Stomach (tissue), 19 donors: ENCODE measurements at places on chromosomes 4 and X. TPM values are rescaled to one million over a fixed set of nuclear protein-coding genes. Genes with fewer than 3 reads are reported as not detected.

- peak; percentile 68 for DNase-seq
Observed at GRCh38 chr4:1777822-1778641, 15.1 kb upstream of the FGFR3 start.

GRCh38 chrX:15616531-15616930 is 15.8 kb upstream of the ACE2 start:
- no peak for DNase-seq

GRCh38 chr4:17033768-17034181 is 135.3 kb upstream of the LDB2 start:
- DNase-seq = no peak

GRCh38 chr4:4226606-4227438 is at the start of gene OTOP1:
Gene OTOP1, minus strand, starts transcription at chr4:4226929. Its CDS starts 65 bp downstream, at chr4:4226864.
- DNase-seq = no peak

DNA sequence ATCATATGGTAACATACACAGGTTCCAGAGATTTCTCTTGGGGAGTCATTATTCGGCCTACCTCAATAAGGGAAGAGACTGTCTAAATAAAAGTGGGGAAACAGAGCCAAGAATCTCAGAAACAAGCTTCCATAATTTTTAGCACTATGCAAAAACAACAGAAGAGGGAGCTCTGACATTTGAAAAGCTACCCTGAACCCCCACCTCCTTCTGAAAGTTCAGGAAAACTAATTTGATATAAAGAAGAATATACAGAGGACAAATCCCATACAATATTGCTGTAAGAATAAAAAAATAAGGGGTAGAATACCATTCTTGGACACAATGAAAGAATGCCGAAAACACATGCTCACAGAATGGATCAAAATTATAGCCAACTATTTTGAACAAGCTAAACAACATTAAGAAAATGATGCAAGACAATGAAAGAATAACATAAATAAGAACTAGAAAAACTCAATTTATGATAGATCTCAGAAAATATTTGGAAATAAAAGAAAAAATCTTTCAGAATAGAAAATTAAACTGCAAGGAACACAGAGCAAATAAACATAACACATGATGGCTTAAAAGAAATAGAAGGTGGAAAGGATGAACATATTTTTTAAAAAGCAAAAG is 14.4 kb upstream of the ZNF41 start:
- DNase-seq = peak; percentile 19

Gene XAGE1A
- not detected for total RNA-seq

Gene CT45A2
- total RNA-seq = not detected

DNA sequence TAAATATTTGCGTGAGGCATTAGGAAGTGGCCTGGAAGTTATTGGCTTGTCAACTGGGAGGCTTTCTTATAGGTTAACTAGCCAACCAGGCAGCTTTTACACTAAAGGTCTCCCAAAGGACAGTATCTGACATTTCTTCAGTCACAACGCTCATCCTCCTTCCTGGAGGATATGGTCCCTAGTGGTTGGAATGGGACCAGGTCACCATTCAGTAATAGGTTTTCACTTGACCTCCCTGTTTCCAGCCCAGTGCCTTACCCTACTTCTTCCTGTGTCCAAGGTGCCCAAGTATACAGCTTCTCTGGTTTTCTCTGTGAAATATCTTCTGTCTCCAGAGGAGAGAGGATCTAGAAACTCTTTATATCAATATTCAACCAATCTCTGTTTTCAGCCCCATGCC is 38.5 kb downstream of the RPS6KA3 start:
- no peak for DNase-seq

- no peak for DNase-seq
Observed at GRCh38 chr4:145527773-145528172, 46.1 kb downstream of the SMAD1 start.

GRCh38 chr4:78409612-78410202 is 141.9 kb upstream of the ANXA3 start:
- no peak for DNase-seq

Gene TLR2
- total RNA-seq = 0.29 TPM

GRCh38 chr4:180028682-180029081 is 2214.5 kb upstream of the TENM3 start:
- peak; percentile 41 for DNase-seq

Gene MTCP1
- total RNA-seq = 4.6 TPM

- no peak for DNase-seq
Observed at GRCh38 chrX:143336261-143336660, 181.0 kb downstream of the SPANXN3 start.

- DNase-seq = no peak
Observed at GRCh38 chrX:124518885-124519284, 172.5 kb downstream of the SH2D1A start.

GRCh38 chrX:48714573-48714972 is 18.0 kb downstream of the SUV39H1 start:
- DNase-seq = no peak

- no peak for DNase-seq
Observed at GRCh38 chr4:18882468-18882867, 860.9 kb upstream of the LCORL start.

GRCh38 chr4:107900508-107900907 is 30.8 kb upstream of the CYP2U1 start:
- no peak for DNase-seq

Gene PRRG1
- 2.9 TPM for total RNA-seq

Gene FAM133A
- total RNA-seq = not detected

- DNase-seq = no peak
Observed at GRCh38 chr4:187212446-187213080, 488.9 kb upstream of the FAT1 start.

- DNase-seq = no peak
Observed at GRCh38 chrX:52870046-52870445, 2.2 kb upstream of the XAGE3 start.

DNA sequence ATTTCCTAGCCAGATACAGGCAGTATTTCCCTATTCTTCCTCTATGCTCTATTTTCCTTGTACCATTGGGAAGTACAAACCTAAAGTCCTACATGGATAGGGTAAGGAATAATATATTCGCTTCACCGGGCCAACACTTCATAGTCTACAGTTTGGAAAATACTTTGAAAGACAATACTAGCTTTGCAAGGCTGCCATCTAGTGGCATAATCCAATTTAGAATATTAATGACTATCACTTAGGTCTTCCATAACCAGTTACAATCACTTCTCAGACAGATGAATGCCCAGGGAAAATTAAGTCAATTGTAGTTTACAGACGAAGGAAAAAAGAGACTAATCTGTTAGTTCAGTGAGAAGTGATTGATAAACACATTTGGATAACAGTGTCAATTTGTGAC is 141.0 kb upstream of the FAM47C start:
- DNase-seq = peak; percentile 59

- no peak for DNase-seq
Observed at GRCh38 chr4:113899271-113900070, 80.0 kb downstream of the ARSJ start.

DNA sequence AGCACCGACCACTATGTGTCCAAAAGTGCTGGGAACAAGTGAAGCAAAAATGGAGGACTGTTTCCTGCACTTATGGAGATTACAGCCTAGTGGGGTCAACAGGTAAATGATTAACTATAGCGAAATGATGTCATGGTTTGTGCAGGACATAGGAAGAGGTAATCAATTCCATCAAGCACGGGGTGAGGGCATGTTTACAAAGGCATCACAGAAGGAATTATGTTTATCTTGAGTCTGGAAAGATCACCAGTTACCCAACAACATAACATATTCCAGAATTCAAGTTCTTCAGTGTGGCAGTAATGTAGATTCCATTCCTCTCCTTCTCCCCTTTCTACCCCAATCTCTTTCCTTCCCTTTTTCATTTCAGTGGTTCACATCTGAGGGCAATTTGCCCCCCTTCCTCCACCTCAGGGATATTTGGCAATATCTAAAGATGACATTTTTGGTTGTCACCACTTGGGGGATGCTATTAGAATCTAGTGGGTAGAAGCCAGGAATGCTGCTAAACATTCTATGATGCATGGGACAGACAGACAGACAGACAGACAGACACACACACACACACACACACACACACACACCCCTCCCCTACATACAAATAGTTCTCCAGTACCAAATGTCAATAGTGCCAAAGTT is 24.1 kb downstream of the FAM47E start:
- DNase-seq = no peak

- no peak for DNase-seq
Observed at GRCh38 chr4:33386764-33387163, 2666.6 kb downstream of the PCDH7 start.

GRCh38 chrX:124827258-124827845 is 481.0 kb downstream of the SH2D1A start:
- DNase-seq = peak; percentile 6

- no peak for DNase-seq
Observed at GRCh38 chr4:130814896-130815295, 1718.9 kb downstream of the C4orf33 start.

DNA sequence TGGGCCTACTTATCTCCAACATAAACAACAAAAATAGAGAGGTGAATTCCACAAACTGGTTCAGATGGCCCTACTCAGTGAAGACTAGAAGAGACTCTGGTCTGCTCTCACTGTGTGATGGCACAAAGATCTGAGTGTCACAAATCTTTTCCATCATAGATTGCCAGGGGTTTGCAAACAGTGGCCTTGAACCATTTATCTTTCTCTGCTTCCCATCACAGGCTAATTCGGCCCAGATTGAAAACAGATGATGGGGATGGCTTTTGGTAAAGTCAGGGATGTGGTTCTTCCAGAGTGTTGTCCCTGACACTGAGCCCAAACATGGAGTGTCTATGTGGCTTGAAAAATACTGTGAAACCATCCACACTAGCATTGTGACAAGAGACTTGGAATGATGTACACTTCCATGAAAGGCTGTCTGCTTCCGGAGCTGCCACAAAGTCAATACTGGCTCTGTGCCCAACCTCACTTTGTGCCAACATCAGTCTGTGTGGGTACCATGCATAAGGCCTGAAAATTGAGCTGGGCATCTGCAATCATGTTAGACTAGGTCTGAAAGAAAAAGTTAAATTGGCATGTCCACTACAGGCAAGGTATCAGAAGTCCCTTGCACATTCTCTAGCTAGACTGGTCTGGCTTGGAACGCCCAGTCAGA is 25.2 kb upstream of the PLAC1 start:
- DNase-seq = no peak

DNA sequence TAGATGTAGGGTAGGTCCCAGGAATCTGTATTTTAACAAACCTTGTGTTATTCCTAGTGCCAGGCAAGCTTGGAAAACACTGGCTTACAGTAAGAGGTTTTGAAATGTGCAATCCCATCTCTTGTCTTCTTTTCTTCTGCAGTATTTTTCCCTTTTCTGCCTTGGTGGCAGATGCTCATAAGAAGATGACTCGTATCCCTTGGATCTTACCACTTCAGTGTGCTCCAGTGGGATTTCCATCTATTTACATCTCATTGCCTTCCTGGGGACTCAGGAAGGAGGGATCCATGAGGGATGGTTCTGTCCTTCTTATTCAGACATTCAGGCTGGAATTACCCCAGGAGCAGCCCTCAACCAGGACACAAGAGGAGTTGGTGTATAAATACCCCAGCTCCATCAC is 136.6 kb downstream of the NHS start:
- DNase-seq = no peak

- no peak for DNase-seq
Observed at GRCh38 chr4:132101526-132101925, 1047.6 kb upstream of the PCDH10 start.

- no peak for DNase-seq
Observed at GRCh38 chr4:81040012-81040659, 9.6 kb downstream of the BMP3 start.

DNA sequence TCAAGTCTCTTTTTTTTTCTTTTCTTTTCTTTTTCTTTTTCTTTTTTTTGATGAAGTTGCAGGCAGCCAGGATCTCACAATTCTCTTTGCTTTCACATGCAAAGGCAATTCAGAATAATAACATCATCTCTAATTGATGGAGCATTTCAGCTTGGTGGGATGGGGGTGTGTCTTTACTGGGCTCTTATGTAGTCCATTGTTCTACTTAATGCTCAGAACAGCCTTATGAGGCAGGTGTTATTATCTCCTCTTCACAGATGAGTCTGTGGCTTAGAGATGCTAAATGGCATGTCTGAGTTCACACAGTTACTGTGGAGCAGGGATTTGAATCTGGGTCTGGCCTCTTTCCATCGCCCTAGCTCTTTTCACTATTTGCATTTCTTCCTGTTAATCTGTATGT is 70.2 kb downstream of the TRPC5 start:
- DNase-seq = no peak

Gene GAB3
- total RNA-seq = 0.58 TPM

GRCh38 chr4:159282329-159282728 is 179.4 kb downstream of the RAPGEF2 start:
- no peak for DNase-seq

DNA sequence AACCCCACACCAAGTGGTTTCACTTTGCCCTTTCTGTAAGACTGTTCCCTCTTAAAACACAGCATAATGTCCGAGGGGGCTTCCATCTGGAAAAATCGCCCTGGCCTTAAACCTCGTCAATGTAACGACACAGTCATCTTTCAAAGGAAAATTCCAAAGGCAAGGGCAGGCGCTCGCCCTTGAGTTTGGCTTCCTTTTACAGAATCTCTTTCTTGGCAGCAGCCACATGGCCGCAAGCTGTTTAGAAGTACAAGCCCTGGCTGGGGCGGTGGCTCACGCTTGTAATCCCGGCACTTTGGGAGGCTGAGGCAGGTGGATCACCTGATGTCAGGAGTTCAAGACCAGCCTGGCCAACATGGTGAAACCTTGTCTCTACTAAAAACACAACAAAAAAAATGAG is 27.1 kb upstream of the GRPEL1 start:
- no peak for DNase-seq

Gene MAGEA2B
- total RNA-seq = not detected

DNA sequence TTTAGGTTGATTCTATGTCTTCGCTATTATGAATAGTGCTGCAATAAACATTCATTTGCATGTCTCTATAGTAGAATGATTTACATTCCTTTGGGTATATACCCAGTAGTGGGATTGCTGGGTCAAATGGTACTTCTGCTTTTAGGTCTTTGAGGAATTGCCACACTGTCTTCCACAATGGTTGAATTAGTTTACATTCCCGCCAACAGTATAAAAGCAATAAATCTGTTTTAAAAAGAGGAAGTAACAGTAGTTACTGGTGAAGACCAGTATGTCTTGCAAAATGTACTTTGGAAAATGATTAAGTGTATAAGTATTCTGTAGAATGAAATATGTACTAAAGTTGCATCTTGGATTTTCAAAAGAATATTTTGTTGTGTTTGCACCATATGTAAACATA is 77.3 kb downstream of the SHROOM4 start:
- DNase-seq = no peak

Gene VCX
- not detected for total RNA-seq
